ENCODE measurements at places on chromosomes 6 and 20.

GRCh38 chr6:36800223-36801076, 38.8 kb downstream of the CPNE5 start:
- no peak for DNase-seq

DNA sequence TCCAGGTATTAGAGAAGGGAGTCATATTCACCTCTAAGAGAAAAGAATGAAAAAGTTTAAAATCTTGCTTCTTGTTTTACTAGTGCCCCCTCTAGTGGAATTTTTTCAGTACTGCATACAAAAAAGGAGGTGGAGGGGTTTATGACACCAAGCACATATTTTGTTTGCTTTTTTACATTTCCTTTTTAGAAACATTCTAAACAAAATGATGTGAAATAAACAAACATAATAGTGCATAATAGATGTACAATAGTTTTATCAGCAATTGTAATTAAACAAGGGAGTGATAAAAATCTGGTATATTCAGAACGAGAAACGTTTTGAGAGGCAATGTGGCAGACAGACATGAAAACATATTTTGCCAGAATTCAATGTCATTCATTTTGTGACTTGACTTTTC, 111.0 kb upstream of the TFAP2D start:
- no peak for DNase-seq

DNA sequence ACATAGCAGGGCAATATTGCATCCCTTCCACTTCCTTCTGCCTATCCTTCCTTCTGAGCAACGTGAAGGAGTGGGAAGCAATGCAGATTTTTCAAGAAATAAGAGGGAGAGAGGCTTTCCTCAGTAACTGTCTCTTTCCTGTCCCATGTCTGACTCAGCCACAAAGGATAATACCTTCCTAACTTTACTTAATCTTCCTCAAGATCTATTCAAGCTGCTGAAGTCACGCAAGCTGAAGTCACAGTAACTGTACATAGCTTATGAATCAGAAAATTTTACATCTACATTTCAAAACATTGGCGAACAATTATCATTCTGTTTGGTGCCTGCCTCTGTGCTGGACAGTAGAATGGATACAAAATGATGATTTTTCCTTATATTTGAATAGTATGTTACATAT, 86.4 kb upstream of the POU3F2 start:
- DNase-seq: no peak

DNA sequence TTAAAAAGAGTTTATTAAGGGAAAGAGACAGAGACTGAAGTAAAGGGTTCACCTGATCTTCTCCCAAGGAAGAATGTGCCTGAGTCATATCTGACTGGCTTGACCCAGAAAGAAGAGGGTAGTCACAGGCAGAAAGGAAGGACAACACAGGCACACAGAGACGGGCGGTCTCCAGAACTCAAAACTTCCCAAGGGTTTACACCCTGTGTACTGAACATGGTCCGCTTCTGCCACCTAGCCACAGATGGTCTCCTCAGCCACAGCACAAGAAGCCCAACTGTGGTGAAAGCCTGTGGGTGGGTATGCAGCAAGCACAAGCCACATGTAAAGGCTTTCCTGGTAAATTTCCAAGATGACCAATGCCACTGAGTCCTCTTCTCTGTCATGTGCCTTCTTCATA, 17.2 kb downstream of the UNC5CL start:
- DNase-seq: no peak

DNA sequence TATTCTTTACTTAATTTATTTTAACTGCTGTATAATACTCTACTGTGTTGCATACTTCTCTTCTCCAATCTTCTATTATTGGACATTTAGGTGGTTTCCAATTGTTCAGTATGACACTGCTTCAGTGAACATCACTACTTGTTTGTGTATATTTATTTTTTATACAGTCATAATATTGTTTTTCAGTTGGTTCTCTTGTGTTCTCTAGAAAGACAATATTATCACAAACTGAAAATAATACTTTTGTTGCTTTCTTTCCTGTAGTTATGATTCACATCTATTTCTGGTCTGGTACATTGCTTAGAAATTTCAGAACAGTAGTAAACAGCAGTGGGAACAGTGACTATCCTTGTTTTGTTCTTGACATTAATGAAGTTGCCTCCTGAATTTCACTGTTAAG, 62.8 kb upstream of the GTSF1L start:
- no peak for DNase-seq

DNA sequence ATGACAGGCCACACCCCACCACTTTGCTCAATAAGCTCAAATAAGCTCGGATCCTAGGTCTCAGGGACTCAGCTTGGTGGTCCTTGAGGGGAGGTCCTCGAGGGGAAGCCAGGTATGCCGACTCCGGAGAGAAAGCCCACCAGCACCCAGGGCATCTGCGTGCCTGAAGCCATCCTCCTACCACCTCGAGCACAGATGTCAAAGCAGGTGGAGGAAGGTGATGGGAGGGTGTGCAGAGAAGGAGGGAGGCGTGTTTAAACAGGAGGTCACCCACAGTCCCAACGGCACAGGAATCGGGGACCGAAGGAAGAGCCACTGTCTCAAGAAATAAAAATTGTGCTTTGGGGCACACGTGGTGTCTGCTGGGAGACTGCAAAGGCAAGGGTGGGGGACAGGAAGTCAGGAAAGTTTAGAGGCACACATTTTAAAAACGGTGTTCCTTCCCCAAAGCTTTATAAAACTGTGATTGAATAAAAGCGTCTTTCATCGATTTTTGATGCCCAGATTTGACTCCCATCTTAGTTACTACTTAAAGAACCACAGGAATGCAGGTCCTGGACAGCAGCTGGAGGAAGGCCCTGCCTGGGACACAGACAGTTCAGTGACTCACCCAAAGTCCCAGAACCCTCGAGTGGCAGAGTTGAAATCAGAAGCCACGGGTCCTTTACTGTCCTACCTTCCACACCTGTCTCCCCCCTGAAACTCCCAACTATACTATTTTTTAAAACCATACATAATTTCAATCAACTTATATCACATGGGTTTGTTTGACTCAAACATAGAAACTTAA, 221.0 kb upstream of the PDE10A start:
- DNase-seq: no peak

GRCh38 chr6:111861431-111861885, 11.8 kb downstream of the FYN start:
- DNase-seq: no peak

GRCh38 chr6:55895972-55896730, 20.8 kb upstream of the BMP5 start:
- DNase-seq: no peak

DNA sequence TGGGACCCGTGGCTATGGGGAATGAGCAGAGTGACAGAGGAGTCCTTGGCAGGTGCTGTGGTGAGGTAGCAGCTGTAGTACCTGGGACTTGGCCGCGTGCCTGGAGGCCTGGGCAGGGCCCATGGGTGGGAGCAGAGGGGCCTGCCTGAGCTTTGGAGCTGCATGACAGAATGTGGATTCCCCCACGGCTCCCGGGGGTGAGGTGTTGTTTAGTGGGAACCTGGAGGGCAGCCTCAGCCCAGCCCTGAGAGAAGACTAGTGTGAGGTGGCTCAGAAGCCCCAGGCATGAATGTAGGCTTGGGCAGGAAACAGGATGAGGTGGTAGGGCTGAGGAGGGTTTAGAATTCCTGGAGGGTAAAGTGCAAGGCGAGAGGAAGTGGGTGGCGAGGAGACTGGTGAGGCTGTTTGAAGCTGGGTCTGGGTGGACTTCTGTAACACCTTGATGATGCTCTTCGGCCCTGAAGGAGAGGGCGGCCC, 86.5 kb upstream of the SCP2D1 start:
- no peak for DNase-seq

DNA sequence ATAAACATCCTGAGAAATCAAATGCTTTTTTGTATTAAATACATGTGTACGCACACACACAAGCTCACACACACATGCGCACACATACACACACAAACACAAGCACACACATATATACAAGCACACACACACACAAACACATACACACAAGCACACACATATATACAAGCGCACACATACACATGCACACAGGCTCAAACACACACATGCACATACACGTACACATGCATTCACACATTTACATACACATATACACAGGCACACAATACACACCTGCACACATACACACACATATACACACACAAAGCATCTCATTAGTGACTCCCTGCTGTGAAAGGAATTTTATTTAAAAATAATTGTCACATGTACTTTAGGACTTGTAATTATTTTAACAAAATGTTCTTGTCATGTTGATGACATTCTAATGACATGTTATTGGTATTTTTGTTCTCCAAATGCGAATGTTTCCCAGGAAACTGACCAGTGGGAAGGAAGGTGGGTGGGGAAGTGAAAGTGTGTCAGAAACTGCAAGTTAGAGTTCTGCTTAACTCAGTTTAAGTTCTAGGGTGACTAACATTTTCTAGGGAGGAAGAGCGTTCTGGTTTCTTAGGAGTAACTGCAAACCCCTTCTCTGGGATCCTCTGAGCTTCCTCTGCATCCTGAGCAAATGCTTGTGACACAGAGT, 113.9 kb upstream of the ZNF217 start:
- peak; percentile 82 for DNase-seq

GRCh38 chr6:146905181-146905704, 299.0 kb upstream of the STXBP5 start:
- no peak for DNase-seq

DNA sequence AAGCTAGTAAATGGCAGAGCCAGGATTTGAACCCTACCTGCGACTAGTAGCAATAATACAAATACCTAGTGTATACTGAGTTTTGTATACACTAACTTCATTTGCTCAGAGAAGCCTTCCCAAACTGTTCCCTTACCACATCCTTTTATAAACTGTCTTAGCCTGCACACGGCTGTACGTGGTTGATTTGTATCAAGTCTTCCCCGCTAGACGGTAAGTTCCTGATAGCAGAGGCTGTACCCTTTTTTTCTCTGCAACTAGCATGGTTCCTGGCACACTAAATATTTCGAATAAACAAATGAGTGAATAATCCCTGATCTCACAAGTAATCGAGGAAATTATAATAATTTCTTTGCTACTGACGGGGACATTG, 636 bp downstream of the RTF2 start:
- DNase-seq: peak; percentile 12

GRCh38 chr6:145225500-145225899, 509.8 kb downstream of the EPM2A start:
- DNase-seq: no peak

DNA sequence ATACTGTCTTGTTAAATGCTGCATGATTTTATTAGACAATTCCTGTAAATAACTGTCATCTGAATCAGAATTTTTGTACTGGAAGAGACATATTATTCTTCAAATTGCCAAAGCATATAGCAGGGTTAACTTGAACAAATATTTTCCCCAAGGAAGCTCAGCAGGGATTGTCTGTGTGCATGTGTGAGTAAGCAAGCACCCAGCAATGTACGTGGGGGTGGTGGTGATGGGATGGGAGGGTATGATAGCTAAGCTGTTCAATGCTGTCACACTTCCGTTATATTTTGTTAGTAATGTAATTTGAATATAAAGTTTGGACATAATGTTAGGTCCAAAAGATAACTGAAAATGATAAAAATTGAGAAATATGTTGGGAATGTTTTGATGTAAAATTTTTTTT, 118.1 kb downstream of the MYB start:
- DNase-seq: no peak

DNA sequence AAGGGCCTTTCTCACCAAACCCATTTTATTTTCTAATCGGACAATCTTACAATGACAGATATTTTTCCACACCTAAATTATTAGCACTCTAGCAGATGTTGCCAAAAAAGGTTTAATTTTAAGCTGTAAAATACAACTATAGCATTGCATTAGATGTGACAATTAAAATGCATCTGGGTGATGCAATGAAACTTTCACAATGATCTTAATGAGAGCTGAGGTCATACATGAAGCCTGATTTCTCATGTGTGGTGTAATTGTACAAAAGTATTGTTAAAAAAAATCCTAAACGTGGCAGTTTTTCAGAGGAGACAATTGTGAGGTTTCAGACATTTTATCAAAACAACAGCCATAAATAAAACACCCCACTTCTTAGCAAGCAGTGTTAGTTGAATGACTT, 606.0 kb downstream of the HDGFL1 start:
- DNase-seq: no peak

- DNase-seq: peak; percentile 37
Observed at GRCh38 chr6:1868561-1869261, 259.0 kb downstream of the FOXC1 start.

DNA sequence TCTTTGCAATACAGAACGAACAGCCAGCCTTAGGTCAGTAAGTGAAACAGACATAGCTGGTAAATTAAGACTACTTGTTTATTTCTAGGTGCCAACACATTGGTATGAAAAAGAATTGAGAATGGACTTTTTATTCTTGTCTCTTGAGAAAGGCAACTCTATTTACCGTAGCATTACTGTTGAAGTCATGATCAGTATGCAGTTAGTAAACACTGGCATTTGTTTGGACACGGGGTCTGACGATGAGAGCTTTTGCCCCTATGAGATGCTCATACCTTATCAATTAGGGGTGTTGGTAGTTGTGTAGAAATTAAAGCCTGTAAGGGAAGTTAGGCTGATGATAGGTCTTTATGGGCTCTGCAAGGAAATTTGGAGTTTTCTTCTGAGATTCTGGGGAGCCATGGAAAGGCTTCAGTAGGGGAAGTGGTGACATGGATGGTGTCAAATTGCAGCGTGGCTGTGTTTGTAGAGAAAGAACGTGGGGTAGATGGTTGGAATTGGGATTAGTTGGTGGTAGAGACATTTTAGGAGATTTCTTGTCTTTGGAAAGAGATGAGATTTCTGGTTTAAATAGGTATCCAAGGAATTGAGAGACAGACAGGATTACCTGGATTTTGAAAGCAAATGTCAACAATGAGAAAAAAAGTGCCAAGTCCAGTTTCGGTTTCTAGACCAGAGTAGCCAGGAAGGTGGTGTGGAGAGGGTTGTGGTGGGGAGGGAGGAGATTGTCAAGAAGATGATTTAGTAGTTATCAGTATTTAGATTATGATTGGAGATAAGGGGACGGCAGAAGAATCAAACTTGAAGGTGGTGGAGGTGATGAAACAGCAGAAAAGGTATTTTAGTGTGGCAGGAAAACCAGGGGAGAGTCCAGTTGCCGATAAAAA, 116.6 kb downstream of the JARID2 start:
- DNase-seq: no peak

DNA sequence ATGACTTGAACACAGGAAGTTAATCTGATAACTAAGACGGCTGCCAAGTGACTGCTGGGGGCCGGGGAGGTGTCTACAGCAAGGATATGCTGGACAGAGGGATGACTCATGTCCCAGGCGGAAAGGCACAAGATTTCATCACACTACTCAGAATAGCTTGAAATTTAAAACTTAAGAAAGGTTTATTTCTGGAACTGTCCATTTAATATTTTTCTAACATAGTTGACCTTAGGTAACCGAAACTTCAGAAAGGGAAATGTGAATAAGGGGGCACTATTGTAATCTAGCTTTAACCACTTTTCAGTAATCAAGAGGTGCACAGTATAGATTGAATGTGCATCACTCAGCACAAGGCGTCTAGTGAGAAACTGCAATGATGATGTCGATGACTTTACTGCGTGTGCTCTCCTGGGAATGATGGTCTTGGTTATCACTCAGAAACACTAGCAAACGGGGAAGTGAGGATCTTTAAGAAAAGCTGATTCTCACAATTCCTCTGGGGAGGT, 171.5 kb downstream of the QKI start:
- DNase-seq: peak; percentile 90

Measured in CD14-positive monocyte (primary cell).